Left ventricle myocardium inferior (tissue), 1 donor: ENCODE measurements at places on chromosomes 7 and 10. TPM values are rescaled to one million over a fixed set of nuclear protein-coding genes. Genes with fewer than 3 reads are reported as not detected.

DNA sequence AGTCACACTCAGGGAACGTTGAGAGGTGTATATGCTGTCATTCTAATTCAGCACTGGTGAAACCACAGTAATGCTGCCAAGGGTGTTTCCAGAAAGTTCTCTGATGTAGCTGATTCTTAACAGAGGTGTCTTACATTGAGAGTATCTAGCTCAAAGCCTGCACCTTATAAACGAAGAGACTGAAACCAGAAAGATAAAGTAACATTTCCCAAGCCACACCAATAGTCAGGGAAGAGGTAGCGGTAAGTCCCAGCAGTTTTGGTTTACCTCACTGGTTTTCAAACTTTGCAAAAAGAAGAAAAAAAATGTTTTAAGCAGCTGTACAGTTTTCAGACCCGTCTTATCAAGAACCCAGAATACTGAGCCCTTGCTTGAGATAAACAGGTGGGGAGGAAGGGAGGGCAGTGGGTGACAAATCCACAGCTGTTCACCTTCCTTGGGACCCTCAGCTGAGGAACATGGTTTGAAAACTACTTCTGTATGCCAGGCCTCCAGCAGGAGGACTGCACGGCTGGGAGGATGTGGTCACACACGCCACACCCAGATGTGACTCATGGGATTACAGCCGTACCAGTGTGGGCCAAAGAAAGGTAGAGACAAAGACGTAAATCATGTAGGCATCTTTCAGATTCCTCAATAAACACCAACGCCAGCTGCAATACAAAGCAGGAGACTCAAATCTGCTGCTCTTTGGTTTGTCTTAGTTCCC, 63.9 kb upstream of the GSDME start:
- peak; percentile 22 for DNase-seq

ERVW-1 gene
- total RNA-seq, result not detected

DNA sequence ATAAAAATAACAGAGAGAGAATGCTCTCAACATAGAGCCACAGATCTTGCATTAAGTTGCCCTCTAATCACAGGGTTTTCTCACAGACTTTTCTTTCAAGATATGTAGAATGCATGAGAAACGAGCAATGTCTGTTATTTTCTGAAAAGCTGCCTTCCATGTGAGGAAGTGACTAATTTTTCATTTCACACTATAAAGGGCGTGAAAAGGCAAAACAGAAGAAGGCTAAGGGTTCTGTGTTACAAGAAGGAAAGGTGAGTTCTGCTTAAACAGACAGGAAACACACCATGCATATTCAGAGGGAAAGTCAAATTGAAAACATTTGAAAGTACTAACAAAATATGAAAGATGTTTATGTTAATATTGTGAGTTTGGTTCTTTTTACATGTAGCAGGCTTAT, 189.2 kb downstream of the SEMA3D start:
- no peak for DNase-seq

GRCh38 chr7:45461026-45461425, 113.1 kb upstream of the ADCY1 start:
- no peak for DNase-seq

DNA sequence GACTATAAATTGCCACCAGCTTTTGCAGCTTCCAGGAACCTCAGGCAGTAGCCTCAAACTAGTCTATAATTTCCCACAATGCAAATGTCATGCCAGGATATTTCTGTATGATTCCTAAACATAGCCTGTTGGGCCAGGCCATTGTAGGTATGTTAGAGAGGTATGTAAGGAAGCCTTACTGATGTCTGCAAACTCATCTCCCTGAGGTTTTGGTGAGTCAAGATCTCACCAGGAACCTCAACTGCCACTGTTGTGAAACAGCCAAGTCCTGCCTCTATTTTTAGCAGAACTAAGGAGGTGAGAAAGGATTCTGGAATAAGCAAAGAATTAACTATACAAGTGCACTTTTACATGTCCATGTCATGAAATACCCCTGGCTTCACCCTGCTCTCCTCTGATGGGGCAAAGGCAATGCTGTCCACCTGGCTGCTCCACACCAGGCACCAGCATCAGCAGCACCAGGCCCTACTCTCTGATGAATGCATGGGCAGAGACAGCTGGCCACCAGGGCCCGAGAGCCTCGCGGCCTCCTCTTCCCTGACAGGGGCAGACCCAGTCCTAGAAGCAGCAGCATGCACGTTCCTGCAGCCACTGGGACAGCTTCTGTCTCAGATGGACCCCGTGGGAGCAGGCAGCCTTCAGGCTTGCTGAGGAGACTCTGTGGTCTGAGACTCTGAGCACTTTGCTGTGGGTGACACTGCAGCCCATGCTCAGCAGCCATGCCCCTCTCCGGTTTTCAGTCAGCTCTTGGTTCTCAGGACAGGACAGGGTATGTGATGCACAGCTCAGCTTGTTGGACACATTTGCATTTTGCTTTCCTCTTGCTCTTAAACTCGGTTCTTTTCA, 147.3 kb downstream of the ZMYND11 start:
- no peak for DNase-seq

ASIC3 gene
- 5.3 TPM for total RNA-seq

GRCh38 chr7:35646289-35647023, 48.5 kb downstream of the HERPUD2 start:
- DNase-seq, result no peak

DNA sequence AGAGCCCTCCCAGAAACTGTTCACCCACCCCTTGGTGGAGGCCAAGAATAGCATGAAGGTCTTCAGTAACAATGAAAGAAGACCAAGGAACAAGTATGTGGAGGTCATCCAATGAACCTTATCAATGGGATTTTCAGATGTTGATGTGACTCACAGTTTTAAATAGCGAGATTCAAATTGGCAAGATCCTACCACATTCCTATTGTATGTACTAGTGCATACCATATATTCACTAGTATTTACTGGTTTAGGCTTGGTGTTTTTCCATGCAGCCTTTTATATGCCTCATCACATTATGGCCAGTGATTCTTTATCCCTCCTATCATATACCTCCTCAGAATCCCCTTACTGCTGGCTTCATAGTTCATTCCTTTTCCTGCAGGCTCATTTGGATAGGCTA, 54.4 kb downstream of the ITGB8 start:
- DNase-seq, result no peak
